ENCODE measurements at places on chromosomes 3 and 15. TPM values are rescaled to one million over a fixed set of nuclear protein-coding genes. Genes with fewer than 3 reads are reported as not detected.

Gene BOC
- total RNA-seq: 11.5 TPM

Gene SENP8
- total RNA-seq: 1.3 TPM

Gene LDHAL6B
- total RNA-seq: not detected

Gene GNAT1
- total RNA-seq: not detected

Gene FRMD5
- total RNA-seq: 0.43 TPM

Gene ADAMTS7
- 8.1 TPM for total RNA-seq

GRCh38 chr3:28476764-28477163, 128.1 kb upstream of the AZI2 start:
- H3K27me3 ChIP-seq: no peaks in the 10 kb centered on the region
- H3K36me3 ChIP-seq: no peaks in the 10 kb centered on the region
- H3K4me1 ChIP-seq: no peaks in the 10 kb centered on the region
- no peak overlapping the region for H3K27ac ChIP-seq
- DNase-seq: no peak

GRCh38 chr3:126900859-126901540, 81.9 kb upstream of the PLXNA1 start:
- H3K4me3 ChIP-seq: no peak overlapping the region
- H3K36me3 ChIP-seq: no peaks in the 10 kb centered on the region
- H3K27ac ChIP-seq: no peak overlapping the region
- peaks cover 47% of the 10 kb centered on the region for H3K27me3 ChIP-seq
- DNase-seq: no peak

DNA sequence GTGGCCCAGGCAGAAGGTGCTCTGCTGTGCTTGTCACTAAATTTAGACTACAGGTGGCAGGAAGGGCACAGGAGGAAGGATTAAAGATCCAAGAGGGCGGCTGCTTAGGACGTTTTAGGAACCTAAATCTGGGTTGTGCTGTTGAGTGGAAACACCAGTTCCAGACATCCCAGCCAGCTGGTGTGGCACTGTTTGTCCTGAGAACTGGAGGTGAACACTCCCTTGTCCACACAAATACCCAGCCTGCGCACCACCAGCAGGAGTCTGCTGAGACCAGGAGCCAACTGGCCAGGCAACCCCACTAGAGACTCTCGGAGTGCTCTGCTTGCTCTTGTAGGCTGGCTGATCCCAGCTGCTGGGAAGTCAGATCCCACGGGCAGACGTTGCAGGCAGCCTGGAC, 30.3 kb upstream of the UACA start:
- H3K36me3 ChIP-seq: no peaks in the 10 kb centered on the region
- H3K4me3 ChIP-seq: no peak overlapping the region
- H3K4me1 ChIP-seq: no peaks in the 10 kb centered on the region
- no peak for DNase-seq
- H3K27ac ChIP-seq: no peak overlapping the region

DNA sequence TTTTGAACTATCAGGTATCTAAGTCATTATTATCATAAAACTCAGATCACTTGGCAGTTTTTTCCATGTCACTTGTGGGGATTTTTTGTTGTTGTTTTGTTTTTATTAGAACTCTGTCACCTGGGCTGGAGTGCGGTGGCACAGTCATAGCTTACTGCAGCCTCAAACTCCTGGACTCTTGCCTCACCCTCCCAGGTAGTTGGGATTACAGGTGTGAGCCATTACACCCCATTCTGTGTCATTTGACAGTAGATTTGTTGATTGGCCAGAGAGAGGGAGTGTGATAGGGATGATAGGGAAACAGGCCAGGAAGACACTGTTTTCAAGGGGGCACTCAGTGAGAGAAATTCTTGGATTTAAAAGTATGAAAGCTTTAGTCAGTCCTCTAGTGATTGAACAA, 54.7 kb upstream of the SCAANT1 start:
- no peaks in the 10 kb centered on the region for H3K36me3 ChIP-seq
- H3K27ac ChIP-seq: no peak overlapping the region
- peaks cover 58% of the 10 kb centered on the region for H3K4me1 ChIP-seq
- H3K4me3 ChIP-seq: no peak overlapping the region
- H3K27me3 ChIP-seq: no peaks in the 10 kb centered on the region

- DNase-seq: no peak
- H3K27ac ChIP-seq: no peak overlapping the region
- no peaks in the 10 kb centered on the region for H3K4me1 ChIP-seq
- no peaks in the 10 kb centered on the region for H3K27me3 ChIP-seq
- peaks cover 76% of the 10 kb centered on the region for H3K36me3 ChIP-seq
These were observed 48.3 kb downstream of the NPTN start for GRCh38 chr15:73584699-73585420.

DNA sequence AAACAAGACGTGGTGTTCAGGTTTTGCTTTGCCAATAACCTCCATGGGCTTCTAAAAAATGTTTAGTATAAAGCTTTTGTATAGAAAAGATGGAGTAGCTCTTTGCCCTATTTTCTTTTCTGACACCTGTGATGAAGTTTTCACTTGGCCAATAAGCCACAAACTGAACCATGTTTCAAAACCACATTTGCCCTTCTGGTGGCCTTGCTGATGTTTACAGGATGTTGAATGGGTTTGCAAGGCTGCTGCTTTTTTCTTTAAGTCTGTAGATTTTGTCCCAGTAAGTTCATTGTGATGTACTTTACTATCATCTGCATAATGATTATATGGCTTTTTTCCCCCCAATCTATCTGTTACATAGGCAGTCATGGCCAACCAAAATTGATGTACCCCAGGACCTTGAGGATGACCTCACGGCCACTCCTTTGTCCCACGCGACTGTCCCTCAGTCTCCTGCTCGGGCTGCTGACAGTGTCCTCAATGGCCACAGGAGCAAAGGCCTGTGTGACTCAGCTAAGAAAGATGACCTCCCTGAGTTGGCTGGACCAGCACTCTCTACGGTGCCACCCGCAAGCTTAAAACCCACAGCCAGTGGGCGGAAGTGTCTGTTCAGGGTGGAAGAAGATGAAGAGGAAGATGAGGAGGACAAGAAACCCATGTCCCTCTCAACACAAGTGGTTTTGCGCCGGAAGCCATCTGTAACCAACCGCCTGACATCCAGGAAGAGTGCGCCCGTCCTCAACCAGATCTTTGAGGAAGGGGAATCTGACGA, 60.8 kb downstream of the SNRK start:
- H3K27me3 ChIP-seq: no peaks in the 10 kb centered on the region
- DNase-seq: no peak
- H3K36me3 ChIP-seq: peaks cover 97% of the 10 kb centered on the region
- no peak overlapping the region for H3K4me3 ChIP-seq
- peaks cover 65% of the 10 kb centered on the region for H3K4me1 ChIP-seq

DNA sequence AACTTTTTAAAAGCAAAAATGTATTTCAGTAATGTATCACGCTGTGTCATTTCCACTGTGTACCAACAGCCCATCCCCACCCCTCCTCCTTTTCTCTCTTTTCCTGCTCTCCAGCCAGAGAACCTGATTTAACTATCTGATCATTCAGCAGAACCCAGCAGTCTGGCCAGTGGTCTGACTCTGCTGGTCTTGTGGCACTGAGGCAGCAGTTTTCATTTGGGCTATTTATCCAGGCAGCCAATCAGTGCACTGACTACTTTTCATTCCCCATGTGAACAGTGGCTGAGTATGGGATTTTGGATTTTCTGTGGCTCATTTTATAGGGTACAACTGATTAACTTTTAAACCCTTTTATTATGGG, 56.3 kb downstream of the GPR171 start:
- H3K4me3 ChIP-seq: no peak overlapping the region
- H3K27me3 ChIP-seq: no peaks in the 10 kb centered on the region
- DNase-seq: no peak
- no peaks in the 10 kb centered on the region for H3K36me3 ChIP-seq

DNA sequence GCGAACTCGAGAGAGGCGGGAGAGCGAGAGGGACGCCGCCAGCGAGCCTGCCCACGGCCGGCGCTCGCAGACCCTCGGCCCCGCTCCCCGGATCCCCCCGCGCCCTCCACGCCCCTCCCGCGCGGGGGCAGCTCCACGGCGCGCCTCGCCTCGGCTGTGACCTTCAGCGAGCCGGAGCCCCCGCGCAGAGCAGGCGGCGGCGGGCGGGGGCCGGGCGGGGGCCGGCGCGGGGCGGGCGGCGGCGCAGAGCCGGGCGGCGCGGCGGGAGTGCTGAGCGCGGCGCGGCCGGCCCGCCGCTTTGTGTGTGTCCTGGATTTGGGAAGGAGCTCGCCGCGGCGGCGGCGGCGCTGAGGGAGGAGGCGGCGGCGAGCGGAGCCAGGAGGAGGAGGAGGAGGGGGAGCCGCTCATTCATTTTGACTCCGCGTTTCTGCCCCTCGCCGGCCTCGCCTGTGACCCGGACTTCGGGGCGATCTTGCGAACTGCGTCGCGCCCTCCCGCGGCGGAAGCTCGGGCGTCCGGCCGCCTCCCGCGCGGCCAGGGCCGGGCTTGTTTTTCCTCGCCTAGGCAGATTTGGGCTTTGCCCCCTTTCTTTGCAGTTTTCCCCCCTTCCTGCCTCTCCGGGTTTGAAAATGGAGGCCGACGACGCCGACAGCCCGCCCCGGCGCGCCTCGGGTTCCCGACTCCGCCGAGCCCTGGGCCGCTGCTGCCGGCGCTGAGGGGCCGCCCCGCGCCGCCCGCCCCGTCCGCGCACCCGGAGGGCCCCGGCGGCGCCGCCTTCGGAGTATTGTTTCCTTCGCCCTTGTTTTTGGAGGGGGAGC, 524 bp downstream of the IGF1R start:
- peaks cover 4% of the 10 kb centered on the region for H3K27me3 ChIP-seq
- no peaks in the 10 kb centered on the region for H3K36me3 ChIP-seq
- H3K4me1 ChIP-seq: peaks cover 57% of the 10 kb centered on the region
- peak overlapping the region; percentile 96 for H3K4me3 ChIP-seq
- H3K27ac ChIP-seq: peak overlapping the region; percentile 93

GRCh38 chr15:42929306-42929848, 8.8 kb upstream of the TTBK2 start:
- no peaks in the 10 kb centered on the region for H3K27me3 ChIP-seq
- no peaks in the 10 kb centered on the region for H3K36me3 ChIP-seq
- DNase-seq: no peak
- H3K27ac ChIP-seq: no peak overlapping the region
- no peak overlapping the region for H3K4me3 ChIP-seq
- peaks cover 5% of the 10 kb centered on the region for H3K4me1 ChIP-seq

DNA sequence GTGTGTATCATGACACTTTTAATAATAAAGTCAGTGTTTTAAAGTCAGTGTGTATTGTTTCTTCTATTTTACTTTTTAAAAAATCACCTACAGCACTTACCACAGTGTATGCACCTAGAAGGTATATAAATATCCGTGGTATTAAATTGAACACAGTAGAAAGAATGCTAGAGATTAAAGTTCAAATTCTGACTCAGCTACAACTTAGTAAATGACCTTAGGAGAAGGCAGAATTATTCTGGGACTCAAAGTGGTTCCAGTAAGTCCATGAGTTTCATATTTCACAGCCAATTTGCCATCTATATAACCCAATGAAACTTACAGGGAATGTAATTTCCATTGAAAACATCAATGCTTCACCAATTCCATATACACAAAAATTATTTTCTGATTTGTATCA, 52.7 kb upstream of the MAP4 start:
- H3K27ac ChIP-seq: no peak overlapping the region
- H3K4me1 ChIP-seq: peaks cover 7% of the 10 kb centered on the region
- DNase-seq: no peak
- H3K36me3 ChIP-seq: no peaks in the 10 kb centered on the region
- H3K4me3 ChIP-seq: no peak overlapping the region

DNA sequence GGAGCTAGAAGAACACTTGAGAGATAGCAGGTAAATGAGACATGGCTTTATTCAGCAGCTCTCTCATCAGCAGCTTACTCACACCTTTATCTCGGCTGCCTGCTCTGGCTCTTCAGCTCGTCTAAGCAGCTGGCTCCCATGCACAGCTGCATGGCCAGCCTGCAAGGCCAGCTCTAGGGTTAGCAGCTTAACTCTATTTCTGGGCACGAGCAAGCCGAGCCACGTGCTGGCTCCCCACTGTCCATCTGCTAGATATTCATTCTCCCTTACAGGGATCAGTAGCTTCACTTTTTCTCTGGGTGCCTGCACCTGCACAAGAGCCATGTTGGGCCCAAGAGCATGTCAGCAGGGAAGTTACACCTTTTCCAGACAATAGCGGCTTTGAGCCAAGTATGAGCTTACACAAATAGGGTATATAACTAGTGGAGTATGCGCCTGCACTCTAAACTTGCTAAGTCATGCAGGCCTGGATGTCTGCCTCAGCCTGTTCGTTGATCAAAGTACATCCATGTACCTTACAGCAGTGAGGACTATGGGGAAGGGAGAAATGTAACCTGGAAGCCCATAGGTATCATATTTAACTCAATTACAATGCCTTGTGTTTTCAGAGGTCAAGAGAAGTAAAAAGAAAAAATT, 174.9 kb upstream of the SNTN start:
- DNase-seq: no peak
- no peaks in the 10 kb centered on the region for H3K27me3 ChIP-seq
- no peaks in the 10 kb centered on the region for H3K4me1 ChIP-seq
- no peaks in the 10 kb centered on the region for H3K36me3 ChIP-seq

GRCh38 chr3:120263792-120264191, 21.2 kb downstream of the GPR156 start:
- no peaks in the 10 kb centered on the region for H3K4me1 ChIP-seq
- no peak overlapping the region for H3K27ac ChIP-seq
- DNase-seq: peak; percentile 38
- H3K36me3 ChIP-seq: no peaks in the 10 kb centered on the region
- H3K27me3 ChIP-seq: no peaks in the 10 kb centered on the region
